ENCODE measurements at places on chromosomes 13 and 19. TPM values are rescaled to one million over a fixed set of nuclear protein-coding genes. Genes with fewer than 3 reads are reported as not detected.

- H3K27me3 ChIP-seq, result no peaks in the 10 kb centered on the region
- no peak for DNase-seq
- no peak overlapping the region for H3K4me3 ChIP-seq
- no peaks in the 10 kb centered on the region for H3K4me1 ChIP-seq
- no peak overlapping the region for H3K27ac ChIP-seq
- no peaks in the 10 kb centered on the region for H3K36me3 ChIP-seq
Observed at GRCh38 chr13:100921139-100921538, 246.5 kb upstream of the TMTC4 start.

GRCh38 chr13:40251343-40252032 is 415.0 kb downstream of the FOXO1 start:
- H3K27me3 ChIP-seq, result no peaks in the 10 kb centered on the region
- H3K36me3 ChIP-seq, result no peaks in the 10 kb centered on the region
- peaks cover 8% of the 10 kb centered on the region for H3K4me1 ChIP-seq
- no peak overlapping the region for H3K4me3 ChIP-seq
- DNase-seq, result peak; percentile 19

Gene SIGLEC8
- not detected for polyA plus RNA-seq

- peaks cover 30% of the 10 kb centered on the region for H3K4me1 ChIP-seq
- H3K36me3 ChIP-seq, result peaks cover 12% of the 10 kb centered on the region
- no peaks in the 10 kb centered on the region for H3K27me3 ChIP-seq
- DNase-seq, result no peak
Observed at GRCh38 chr13:110714797-110715394, 1.4 kb downstream of the ING1 start.

DNA sequence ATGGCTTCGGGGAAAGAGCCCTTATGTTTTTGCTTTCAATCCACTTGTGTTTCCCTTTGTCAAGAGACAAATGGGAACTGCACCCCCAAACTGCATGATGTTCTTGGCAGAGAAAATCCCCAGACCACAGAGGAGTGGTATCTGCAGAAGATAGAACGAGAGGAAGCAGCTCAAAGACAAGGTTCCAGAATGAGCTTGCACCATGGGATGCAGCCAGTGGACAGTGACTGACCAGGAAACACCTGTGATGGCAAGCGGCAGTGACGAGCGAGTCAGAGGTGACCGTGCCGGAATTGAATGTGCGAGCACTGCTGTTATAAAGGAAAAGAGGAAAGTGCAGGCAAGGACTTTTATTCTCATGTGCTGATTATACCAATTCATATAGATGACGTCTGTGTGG is 46.3 kb downstream of the IRS2 start:
- no peaks in the 10 kb centered on the region for H3K27me3 ChIP-seq
- H3K4me3 ChIP-seq, result no peak overlapping the region
- no peak overlapping the region for H3K27ac ChIP-seq
- no peaks in the 10 kb centered on the region for H3K36me3 ChIP-seq
- no peaks in the 10 kb centered on the region for H3K4me1 ChIP-seq

- H3K27me3 ChIP-seq, result no peaks in the 10 kb centered on the region
- no peaks in the 10 kb centered on the region for H3K4me1 ChIP-seq
- no peak for DNase-seq
Observed at GRCh38 chr19:47652285-47652684, 43.4 kb downstream of the BICRA start.

GRCh38 chr19:23403581-23404324 is 8.5 kb upstream of the ZNF91 start:
- H3K36me3 ChIP-seq, result no peaks in the 10 kb centered on the region
- no peak for DNase-seq
- no peaks in the 10 kb centered on the region for H3K4me1 ChIP-seq
- no peaks in the 10 kb centered on the region for H3K27me3 ChIP-seq

DNA sequence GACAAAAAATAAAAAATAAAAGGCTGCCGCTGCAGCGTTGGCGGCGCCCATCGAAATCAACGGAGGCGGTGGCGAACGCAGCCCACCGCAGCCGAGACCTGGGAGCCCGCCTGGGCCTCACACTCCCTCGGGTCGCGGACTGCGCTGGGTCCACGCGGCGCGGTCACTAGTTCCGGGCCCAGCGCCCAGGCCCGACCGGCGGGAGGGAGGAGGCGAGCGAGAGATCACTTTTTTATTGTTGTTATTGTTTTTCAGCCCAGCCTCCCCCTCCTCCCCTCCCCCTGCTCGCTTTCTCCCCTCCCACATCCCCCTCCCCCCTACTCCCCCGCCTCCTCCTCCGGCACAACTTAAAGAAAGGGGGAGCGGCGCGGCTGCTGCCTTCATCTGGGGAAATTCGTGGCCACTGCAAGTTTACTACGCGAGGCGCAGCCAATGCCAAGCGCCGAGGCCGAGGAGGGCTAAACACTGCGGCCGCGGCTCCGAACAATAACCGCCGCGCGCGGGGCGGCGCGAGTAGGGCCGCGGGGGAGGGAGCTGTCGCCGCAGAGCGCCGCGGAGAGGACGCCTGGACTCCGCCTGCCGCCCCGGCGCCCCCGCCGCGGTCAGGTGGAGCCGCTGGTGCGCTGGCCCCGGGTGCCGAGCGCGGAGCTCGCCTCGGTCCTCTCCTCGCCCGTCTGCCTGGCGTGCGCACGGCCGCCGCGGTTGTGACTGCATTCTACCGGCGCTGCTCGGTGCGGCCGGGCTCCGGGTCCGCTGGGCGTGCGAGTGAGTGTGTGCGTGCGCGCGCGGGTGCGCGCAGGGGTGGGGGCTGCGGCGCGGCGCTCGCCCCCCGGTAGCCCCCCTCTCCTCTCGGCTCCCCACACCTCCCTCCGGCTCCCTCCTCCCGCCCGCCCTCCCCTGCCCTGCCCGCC is 505 bp upstream of the ZIC2 start:
- peak overlapping the region; percentile 45 for H3K4me3 ChIP-seq
- H3K27me3 ChIP-seq, result peaks cover 83% of the 10 kb centered on the region
- H3K27ac ChIP-seq, result no peak overlapping the region
- H3K36me3 ChIP-seq, result no peaks in the 10 kb centered on the region
- peaks cover 52% of the 10 kb centered on the region for H3K4me1 ChIP-seq

Gene CEACAM8
- not detected for polyA plus RNA-seq

GRCh38 chr13:108214441-108215271 is 680 bp downstream of the LIG4 start:
- peak; percentile 52 for DNase-seq
- no peaks in the 10 kb centered on the region for H3K27me3 ChIP-seq
- peaks cover 8% of the 10 kb centered on the region for H3K36me3 ChIP-seq
- peak overlapping the region; percentile 91 for H3K27ac ChIP-seq
- peaks cover 56% of the 10 kb centered on the region for H3K4me1 ChIP-seq
- peak overlapping the region; percentile 14 for H3K4me3 ChIP-seq

- no peaks in the 10 kb centered on the region for H3K27me3 ChIP-seq
- H3K27ac ChIP-seq, result no peak overlapping the region
- H3K4me3 ChIP-seq, result no peak overlapping the region
Observed at GRCh38 chr13:28349907-28350654, 144.8 kb downstream of the FLT1 start.

GRCh38 chr19:22620401-22620800 is 13.7 kb upstream of the ZNF492 start:
- no peak overlapping the region for H3K4me3 ChIP-seq
- DNase-seq, result no peak
- no peaks in the 10 kb centered on the region for H3K27me3 ChIP-seq
- no peak overlapping the region for H3K27ac ChIP-seq
- H3K4me1 ChIP-seq, result no peaks in the 10 kb centered on the region

Gene SERTM1
- polyA plus RNA-seq, result not detected

- H3K4me3 ChIP-seq, result no peak overlapping the region
- no peaks in the 10 kb centered on the region for H3K4me1 ChIP-seq
- H3K27ac ChIP-seq, result no peak overlapping the region
Observed at GRCh38 chr19:11286312-11286974, 9.5 kb upstream of the TSPAN16 start.

Gene OVOL3
- polyA plus RNA-seq, result not detected

DNA sequence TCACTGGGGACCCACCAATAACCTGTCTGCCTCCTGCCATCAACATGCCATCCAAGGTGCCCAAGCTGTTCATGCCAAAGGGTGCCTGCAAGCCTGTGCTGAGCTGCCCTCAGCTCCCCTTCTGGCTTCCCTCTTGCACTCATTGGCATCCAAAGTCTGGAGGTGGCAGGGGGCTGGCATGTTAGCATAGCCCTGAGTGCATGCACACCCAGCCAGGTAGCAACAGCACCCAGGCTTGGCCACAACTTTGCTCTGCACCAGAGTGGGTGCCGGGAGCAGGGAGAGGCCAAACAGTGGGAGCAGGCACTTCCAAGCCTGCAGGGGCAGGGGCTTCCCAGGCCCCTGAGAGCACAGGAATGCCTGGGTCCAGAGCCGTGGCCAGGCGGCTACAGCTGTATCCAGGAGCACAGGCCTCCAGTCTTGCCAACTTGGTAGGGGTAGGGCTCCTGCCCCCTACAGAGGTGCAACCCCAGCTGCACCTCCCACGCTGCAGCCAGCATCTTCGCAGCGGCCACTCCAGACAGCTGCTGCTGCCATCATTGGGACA is 26.1 kb upstream of the TBC1D4 start:
- no peak overlapping the region for H3K4me3 ChIP-seq
- no peaks in the 10 kb centered on the region for H3K27me3 ChIP-seq
- no peaks in the 10 kb centered on the region for H3K36me3 ChIP-seq
- DNase-seq, result no peak
- no peak overlapping the region for H3K27ac ChIP-seq
- peaks cover 18% of the 10 kb centered on the region for H3K4me1 ChIP-seq

Gene TMC4
- polyA plus RNA-seq, result not detected

Gene OR4F17
- not detected for polyA plus RNA-seq

Gene CEACAM4
- polyA plus RNA-seq, result 0.34 TPM

Gene RFX1
- polyA plus RNA-seq, result 9.2 TPM

DNA sequence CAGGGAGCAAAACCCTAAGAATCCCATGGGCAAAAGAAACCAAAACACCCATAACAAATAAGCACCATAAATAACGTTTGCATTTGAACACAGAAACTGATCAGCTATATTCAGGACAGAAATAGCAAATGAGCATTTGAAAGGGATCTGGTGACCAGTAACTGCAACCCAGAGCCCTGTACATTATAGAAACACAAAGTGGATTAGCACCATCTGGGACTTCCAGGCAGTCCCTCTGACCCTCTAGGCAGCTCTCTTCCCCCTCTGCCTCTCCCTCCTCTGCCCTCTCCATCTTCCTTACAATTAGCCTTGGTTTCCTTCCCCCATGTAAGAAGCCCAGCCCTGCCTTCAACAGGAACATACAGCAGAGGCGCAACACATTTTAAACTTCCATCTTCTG is 215.0 kb downstream of the DCLK1 start:
- no peak for DNase-seq
- H3K4me3 ChIP-seq, result no peak overlapping the region
- H3K27me3 ChIP-seq, result no peaks in the 10 kb centered on the region
- no peaks in the 10 kb centered on the region for H3K36me3 ChIP-seq
- no peak overlapping the region for H3K27ac ChIP-seq

GRCh38 chr19:50489461-50490011 is 12.9 kb upstream of the GARIN5A start:
- no peak overlapping the region for H3K4me3 ChIP-seq
- H3K36me3 ChIP-seq, result peaks cover 5% of the 10 kb centered on the region
- no peak for DNase-seq
- H3K27ac ChIP-seq, result no peak overlapping the region
- H3K4me1 ChIP-seq, result peaks cover 16% of the 10 kb centered on the region

GRCh38 chr19:3055741-3056416 is 6.4 kb downstream of the TLE5 start:
- DNase-seq, result no peak
- H3K4me3 ChIP-seq, result no peak overlapping the region
- H3K36me3 ChIP-seq, result peaks cover 78% of the 10 kb centered on the region
- H3K27me3 ChIP-seq, result no peaks in the 10 kb centered on the region
- peaks cover 34% of the 10 kb centered on the region for H3K4me1 ChIP-seq
- H3K27ac ChIP-seq, result no peak overlapping the region

DNA sequence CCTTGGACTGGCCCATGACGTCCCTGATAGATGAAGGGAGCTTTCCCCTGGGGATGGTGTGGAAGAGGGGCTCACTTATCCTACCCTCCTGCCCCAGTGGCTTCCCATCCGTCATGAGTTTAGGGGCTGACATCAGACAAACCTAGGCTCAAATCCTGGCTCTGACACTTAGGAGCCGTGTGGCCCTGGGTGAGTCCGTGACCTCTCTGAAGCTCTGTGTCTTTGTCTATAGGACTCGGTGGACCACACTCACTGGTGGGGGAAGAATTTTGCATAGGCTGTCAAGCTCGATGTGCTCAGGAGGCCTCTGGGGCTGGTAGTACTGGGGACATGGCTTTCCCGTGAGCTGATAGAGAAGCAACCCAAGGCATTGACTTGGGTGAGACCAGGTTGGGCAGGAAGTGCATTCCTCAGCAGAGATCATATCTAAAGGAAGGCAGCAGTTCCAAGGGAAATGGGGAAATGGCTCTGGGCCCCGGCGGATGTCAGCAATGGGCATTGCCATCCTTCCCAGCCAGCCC is 17.4 kb upstream of the AP1M2 start:
- H3K4me3 ChIP-seq, result peak overlapping the region; percentile 98
- H3K27me3 ChIP-seq, result no peaks in the 10 kb centered on the region
- no peak for DNase-seq
- H3K27ac ChIP-seq, result peak overlapping the region; percentile 99

- peaks cover 2% of the 10 kb centered on the region for H3K36me3 ChIP-seq
- no peak for DNase-seq
- peak overlapping the region; percentile 76 for H3K4me3 ChIP-seq
Observed at GRCh38 chr19:47779524-47780214, 1.2 kb downstream of the SELENOW start.

GRCh38 chr19:49664171-49665035 is 1.3 kb downstream of the IRF3 start:
- DNase-seq, result peak; percentile 88
- no peaks in the 10 kb centered on the region for H3K27me3 ChIP-seq
- H3K4me3 ChIP-seq, result peak overlapping the region; percentile 78
- peak overlapping the region; percentile 73 for H3K27ac ChIP-seq
- peaks cover 30% of the 10 kb centered on the region for H3K4me1 ChIP-seq

GRCh38 chr19:12140545-12141404 is 625 bp upstream of the ZNF20 start:
- H3K27ac ChIP-seq, result no peak overlapping the region
- no peaks in the 10 kb centered on the region for H3K27me3 ChIP-seq
- H3K36me3 ChIP-seq, result peaks cover 13% of the 10 kb centered on the region
- peak; percentile 89 for DNase-seq
- H3K4me1 ChIP-seq, result peaks cover 15% of the 10 kb centered on the region

GRCh38 chr19:53157626-53158025 is 1.2 kb downstream of the ZNF347 start:
- H3K36me3 ChIP-seq, result no peaks in the 10 kb centered on the region
- H3K4me1 ChIP-seq, result peaks cover 13% of the 10 kb centered on the region
- peak; percentile 14 for DNase-seq
- no peak overlapping the region for H3K4me3 ChIP-seq

- H3K27me3 ChIP-seq, result no peaks in the 10 kb centered on the region
- DNase-seq, result no peak
- peaks cover 56% of the 10 kb centered on the region for H3K4me1 ChIP-seq
- H3K4me3 ChIP-seq, result no peak overlapping the region
- no peaks in the 10 kb centered on the region for H3K36me3 ChIP-seq
- H3K27ac ChIP-seq, result no peak overlapping the region
Observed at GRCh38 chr19:1893791-1894190, 8.5 kb upstream of the ABHD17A start.

GRCh38 chr19:18672606-18673337 is 10.7 kb upstream of the CRTC1 start:
- H3K4me3 ChIP-seq, result no peak overlapping the region
- no peak overlapping the region for H3K27ac ChIP-seq
- H3K4me1 ChIP-seq, result no peaks in the 10 kb centered on the region
- H3K36me3 ChIP-seq, result peaks cover 16% of the 10 kb centered on the region

Gene NCCRP1
- 0.10 TPM for polyA plus RNA-seq
